NCI-H526 (cell line): ENCODE measurements at places on chromosomes 11 and 22.

- DNase-seq = no peak
These were observed 32.2 kb upstream of the A4GALT start for GRCh38 chr22:42752912-42753311.

DNA sequence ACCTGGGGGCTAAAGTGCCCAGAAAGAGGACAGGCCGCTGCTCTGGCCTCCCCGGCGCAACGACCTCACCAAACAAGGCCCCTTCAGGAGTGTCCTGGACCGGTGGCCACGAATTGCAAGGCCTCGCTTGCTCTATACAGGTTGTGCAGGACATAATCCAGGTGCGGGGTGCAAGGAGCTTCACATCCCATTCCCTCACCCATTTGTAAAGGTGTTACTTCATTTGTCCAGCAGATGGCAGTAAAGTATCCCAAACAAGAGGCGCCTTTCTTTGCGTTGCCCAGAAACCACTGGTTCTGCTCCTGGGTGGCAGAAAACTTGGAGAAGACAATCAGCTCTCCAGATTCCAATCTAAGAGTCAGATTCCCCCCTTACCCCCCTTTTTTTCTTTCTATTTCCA lies 35.9 kb upstream of the PRDM11 start:
- DNase-seq = peak; percentile 89

- DNase-seq = no peak
These were observed 22.4 kb downstream of the ALKBH3 start for GRCh38 chr11:43903078-43903477.

GRCh38 chr11:70650075-70650909 lies 252.0 kb downstream of the CTTN start:
- DNase-seq = no peak

DNA sequence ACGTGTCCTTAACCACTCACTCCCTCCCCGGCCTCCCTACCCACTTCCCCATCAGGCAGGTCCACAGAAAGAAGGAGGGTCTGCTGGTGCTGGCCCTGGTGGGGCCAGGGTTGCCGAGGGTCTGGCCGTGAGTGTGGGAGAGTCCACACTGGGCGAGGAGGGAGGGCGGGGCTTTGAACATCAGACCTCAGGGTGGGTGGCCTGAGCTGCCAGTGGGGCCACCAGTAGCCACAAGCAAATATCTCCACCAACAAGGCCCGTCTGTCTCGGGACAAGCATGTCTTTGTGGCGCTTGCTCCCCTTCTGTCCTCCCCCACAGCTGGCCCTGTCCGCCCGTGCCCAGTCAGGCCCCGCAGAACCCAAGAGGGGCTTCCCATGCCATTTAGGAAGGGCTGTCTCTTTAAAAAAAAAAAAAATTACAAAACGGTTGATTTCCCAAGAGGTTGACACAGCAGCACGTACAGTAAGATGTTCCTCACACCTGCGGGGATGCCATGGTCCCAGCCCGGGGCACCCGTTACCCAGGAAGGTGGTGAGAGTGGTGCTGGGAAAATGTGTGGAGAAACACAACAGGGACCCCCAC lies 17.7 kb upstream of the TALDO1 start:
- DNase-seq = no peak

GRCh38 chr11:69915151-69915500 lies 95.9 kb upstream of the FGF3 start:
- DNase-seq = no peak

DNA sequence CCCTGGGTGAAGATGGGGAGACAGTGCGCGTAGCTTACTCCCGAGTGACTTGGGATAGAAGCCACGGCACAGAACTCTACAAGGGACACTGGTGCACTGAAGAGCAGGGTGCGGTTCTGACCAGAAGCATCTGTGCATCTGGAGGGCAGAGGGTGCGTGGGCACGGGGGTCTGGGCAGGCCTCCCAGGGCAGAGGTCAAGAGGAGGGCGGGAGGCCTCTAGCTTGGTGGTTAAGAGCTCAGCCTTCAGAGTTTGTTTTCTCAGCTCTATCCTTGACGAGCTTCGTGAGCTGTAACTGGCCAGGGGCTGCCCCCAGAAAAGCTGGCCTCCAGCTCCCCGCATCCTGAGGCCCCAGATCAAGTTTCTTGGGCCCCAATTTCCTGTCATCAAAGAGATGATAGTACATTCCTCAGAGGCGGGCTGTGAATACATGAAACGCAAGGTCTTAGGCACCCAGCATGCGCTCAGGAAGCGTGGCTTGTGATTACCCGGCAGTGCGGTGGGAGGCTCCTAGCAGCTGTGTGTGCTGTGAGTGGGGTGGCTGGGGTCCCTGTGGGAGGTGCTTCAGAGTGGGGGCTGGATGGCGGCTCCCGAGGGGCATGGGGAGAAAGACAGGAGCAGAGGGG lies 6.0 kb upstream of the BID start:
- DNase-seq = no peak

DNA sequence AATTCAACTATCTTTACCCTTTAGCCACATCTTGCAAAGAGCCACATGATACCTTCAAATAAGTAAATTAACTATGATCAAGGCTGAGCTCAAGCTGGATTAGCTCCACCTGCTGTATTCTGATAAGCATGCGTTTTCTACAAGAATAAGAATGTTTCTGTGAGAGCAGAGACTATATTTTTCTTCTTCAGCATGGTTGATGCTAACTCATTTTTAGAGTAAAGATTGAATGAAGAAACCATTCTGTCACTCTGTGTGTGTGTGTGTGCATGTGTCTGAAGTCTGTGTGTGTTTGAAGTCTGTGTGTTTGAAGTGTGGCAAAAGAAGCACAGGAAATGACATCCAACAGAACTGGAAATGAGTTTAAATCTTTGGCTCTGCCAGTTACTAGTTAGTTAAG lies 12.0 kb upstream of the LAYN start:
- DNase-seq = no peak

DNA sequence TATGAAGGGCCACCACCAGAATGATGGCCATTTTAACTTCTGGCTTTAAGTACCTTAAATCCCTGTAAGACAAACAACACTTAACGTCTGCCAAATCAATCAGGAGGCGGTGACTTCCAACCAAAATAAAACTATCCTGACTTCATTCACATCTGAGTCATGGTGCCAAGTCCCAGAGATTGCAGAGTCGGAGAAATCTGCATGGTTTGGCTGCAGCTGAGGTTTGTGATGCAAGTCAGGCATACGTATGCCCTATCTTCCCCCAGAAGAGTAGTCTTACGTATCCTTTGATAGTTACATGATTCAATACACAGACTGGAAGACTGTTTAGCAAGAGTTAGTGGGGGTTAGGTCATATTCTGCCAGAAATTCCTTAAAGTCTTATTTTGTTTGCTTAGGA lies 1.7 kb upstream of the GAB2 start:
- DNase-seq = no peak

DNA sequence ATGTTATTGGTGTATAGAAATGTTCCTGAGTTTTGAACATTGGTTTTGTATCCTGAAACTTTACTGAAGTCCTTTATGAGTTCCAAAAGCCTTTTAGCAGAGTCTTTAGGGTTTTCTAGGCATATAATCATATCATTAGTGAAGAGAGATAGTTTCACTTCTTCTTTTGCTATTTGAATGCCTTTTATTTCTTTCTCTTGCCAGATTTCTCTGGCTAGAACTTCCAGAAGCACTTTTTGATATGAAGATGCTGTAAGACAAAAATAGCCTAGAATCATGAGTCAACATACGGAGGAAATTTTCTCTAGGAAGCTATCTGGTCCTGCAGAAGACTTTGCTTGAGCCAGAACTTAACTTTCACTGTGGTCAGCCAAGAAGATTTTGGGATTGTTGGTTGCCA lies 86.7 kb upstream of the IZUMO1R start:
- DNase-seq = no peak

- no peak for DNase-seq
These were observed 77.7 kb downstream of the LARGE1 start for GRCh38 chr22:33842421-33843094.

GRCh38 chr11:126362879-126363655 lies 7.6 kb downstream of the ST3GAL4 start:
- no peak for DNase-seq

GRCh38 chr11:44634401-44635281 lies 69.2 kb downstream of the CD82 start:
- peak; percentile 40 for DNase-seq

GRCh38 chr22:37397226-37397625 lies 30.1 kb downstream of the ELFN2 start:
- DNase-seq = no peak

GRCh38 chr22:16568425-16568758 lies 24.2 kb downstream of the CCT8L2 start:
- no peak for DNase-seq

GRCh38 chr22:35315141-35315854 lies 15.6 kb downstream of the TOM1 start:
- no peak for DNase-seq

DNA sequence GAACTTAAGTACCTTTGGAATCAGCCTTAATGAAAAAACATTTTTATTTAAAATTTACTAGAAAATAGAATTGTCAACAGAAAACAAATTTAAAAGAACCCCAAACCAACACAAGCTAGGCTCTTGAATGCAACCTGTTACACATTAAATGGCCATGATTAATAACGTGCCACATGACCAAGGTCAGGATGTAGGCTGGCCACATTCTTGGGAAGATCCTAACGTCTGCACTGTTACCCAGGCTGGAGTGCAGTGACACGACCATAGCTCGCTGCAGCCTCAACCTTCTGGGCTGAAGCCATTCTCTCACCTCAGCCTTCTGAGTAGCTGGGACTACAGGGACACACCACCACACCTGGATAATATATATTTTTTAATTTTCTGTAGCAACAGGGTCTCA lies 126.4 kb upstream of the APOA1 start:
- DNase-seq = no peak

- DNase-seq = no peak
These were observed 34.1 kb downstream of the YPEL1 start for GRCh38 chr22:21701384-21701971.

DNA sequence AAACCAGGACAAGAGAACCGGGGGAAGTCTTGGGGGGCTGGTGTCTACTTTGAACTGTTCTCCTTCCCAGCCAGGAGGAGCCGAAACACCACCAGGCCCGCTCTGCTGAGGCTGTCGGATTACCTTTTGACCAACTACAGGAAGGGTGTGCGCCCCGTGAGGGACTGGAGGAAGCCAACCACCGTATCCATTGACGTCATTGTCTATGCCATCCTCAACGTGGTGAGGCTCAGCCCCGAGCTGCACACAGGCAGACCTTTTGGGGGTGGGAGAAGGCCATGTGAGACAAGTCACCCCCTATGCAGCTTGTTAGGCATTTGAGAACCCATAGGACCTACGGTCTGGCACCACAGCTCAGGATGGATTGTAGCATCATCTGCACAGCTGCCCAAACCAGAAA lies 2.8 kb downstream of the HTR3A start:
- no peak for DNase-seq

DNA sequence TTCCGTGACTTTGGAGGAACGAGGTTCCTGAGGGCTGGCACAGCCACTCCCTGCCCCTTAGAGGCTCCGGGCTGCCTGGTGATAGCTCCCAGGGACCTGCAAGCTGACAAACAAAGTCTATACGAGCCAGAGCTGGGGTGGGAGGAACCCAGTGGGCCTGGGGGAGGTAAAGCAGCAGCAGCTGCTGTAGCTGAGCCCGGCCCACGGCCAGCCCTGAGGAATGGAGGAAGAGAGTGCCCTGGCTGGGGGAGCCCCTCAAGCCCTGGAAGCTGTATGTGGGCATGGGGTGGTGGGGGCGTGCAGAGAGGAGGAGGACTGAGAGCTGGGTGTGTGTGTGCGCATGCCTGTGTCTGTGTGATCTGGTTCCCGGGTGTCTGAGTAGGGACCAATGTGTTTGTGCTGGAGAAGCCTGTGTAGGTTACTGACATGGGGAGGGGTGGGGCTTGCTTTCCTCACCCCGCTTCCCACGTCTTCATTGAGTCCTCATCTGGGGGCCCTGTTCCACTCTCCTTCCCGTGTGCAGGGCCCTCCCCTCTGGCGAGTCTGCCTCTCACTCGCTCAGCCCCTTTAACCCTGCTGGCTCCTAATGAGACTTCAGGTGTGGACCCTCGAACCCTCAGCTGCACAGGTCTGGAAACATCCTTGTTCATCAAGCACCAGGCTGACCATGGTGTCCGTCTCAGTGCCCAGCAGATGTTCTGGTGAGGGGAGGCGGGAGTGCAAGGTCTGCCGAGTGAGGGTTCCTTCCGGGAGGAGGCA lies 10.8 kb downstream of the ST3GAL4 start:
- DNase-seq = no peak

- no peak for DNase-seq
These were observed 78.5 kb downstream of the TRAF6 start for GRCh38 chr11:36431429-36432092.

DNA sequence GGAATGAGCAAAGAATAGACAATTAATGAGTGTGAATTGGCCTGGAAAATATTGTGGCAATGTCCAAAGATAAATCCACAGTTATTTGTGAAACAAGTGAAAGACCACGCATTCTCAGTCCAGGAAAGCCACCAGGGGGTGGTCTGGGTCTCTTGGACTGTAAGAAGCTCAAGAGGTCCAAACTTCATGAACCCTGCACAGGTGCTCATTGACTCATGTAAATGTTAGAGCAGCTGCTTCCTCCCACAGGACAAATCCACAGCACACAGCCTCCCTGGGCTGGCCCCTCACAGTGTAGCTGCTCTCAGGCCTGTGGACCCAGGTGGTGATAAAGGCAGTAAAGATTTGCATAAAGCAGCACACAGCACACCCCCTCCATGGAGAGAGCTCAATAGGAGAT lies 114.0 kb downstream of the ZNF280B start:
- peak; percentile 93 for DNase-seq

DNA sequence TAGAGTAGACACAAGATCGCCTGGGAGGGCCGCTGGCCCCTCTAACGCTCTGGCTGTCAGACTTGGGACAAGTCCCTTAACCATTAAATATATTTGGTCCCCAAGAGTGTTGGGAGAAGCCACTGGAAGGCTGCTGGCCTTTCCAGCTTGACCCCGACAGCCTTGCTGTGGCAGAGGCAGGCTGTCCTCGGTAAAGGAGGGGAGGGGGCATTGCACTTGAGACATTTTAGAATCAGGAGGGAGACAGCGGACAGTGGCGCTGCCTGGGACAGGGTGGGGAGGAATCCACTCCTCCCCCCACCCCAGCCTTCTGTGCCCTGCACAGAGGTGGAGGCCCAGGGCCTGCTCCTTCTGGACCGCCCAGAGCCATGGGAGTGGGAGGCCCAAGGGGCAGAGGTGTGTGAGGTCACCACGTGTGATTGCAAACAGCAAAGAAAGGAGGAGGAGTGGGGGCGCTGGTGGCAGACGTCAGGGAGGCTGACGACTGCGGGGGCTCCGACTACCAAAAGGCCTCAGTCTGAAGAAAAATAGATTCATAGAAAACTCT lies 28.9 kb downstream of the APOL1 start:
- no peak for DNase-seq

DNA sequence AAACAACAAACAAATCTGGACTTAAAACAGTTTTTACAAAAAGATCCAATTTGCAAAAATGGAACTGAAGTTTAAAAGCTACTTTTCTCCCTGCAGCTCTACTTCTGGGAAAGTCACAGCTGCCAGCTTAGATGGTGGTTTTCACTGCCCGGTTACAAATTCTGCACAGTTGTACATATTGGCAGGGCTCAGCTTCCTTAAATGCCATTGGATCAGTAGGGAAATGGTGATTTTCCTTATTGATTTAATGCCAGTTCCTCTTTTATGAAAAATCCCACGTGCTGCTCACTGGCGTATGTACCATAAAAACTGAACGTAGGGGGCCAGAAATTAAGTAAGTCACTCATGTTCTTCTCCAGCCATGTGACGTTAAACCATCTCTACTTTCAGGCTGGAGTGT lies 22.8 kb downstream of the GRAP2 start:
- DNase-seq = no peak

- no peak for DNase-seq
These were observed 4.0 kb downstream of the VSTM5 start for GRCh38 chr11:93846411-93846810.
